ENCODE measurements at places on chromosomes 1 and 21.

GRCh38 chr1:10459184-10459583 lies 9.4 kb downstream of the CORT start:
- no peak for DNase-seq

- no peak for DNase-seq
Measured at GRCh38 chr1:107833061-107833460, 131.9 kb downstream of the VAV3 start.

DNA sequence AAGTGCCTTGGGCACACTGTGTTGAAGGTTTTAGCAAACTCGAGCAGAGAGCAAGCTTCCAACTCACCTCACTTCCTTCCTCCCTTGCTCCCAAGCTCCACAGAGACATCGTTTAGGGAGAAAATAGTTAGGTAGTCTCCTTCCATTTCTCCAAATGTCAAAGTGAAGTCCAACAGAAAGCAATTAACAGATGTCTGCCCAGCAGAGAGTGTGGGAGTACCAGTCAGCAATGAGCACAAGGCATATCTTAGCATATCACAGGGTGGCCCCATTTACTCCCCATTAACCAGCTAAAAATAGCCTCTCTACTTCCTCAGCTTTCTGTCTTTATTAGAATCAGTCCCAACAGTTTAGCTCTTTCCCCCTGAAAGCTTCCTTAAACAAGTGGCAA lies 334.2 kb upstream of the CAMK1G start:
- DNase-seq, result no peak

DNA sequence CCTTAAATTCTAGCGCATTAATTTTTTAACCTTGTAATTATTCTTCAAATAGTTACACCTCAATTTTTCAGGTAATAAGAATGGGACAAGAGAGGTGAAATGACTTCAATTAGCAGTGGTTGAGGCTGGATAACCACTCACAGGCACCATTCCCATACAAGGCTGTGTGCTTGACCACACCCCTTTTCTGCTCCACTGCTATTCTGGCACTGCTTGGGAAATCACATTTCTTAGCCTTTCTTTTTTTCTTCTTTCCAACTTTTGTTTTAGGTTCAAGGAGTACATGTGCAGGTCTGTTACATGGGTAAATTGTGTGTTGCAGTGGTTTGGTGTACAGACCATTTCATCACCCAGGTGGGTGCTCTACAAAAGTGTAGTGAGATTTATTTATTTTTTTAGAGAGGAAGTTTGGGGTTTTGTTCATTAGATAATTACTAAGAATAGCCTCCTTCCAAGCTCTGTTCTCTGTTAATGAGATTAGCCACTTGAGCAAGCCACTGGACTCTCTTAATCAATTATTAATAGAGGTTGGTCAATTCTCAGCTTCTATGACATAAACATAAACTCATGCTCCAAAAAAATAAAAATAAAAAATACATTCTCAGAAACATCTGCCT lies 14.4 kb downstream of the ILDR2 start:
- no peak for DNase-seq

- no peak for DNase-seq
Measured at GRCh38 chr1:108841703-108842102, 15.2 kb downstream of the AKNAD1 start.

GRCh38 chr1:85078903-85079302 lies 30.6 kb upstream of the MCOLN3 start:
- no peak for DNase-seq

GRCh38 chr1:6582370-6582769 lies 2.6 kb downstream of the ZBTB48 start:
- DNase-seq, result no peak

DNA sequence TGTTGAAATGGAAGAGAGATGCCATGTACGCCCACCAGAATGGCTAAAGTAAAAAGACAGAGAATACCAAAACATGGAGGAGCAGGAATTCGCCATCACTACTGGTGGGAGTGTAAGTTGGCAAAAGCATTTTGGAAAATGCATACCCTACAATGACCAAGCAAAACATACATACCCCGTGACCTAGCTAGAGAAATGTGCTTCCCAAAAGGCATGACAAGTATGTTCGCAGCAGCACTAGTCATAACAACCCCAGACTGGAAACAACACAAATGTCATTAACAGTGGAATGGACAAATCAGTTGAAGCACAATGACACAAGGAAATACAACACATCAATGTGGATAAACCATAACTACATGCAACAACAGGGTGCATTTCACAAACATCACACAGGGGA lies 27.2 kb downstream of the SYT2 start:
- DNase-seq, result no peak

DNA sequence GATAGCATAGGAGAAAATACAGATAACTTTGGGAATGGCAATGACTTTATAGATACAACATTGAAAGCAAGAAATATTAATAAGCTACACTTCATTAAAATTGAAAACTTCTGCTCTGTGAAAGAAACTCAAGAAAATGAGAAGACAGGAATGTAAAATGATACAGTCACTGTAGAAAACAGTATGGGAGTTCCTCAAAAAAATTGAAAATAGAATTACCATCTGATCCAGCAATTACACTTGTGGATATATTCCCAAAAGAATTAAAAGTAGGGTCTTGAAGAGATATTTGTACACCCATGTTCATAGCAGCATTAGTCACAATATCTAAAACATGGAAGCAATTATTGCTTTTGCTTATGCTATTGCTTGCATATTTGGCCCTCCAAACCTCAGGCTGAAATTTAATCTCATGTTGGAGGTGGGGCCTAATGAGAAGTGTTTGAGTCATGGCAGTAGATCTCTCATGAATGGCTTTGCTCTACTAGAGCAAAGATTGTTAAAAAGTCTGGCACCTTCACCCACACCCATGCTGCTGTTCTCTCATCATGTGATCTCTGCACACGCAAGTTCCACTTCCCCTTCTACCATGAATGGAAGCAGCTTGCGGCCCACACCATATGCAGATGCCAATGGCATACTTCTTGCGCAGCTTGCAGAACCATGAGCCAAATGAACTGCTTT lies 15.3 kb upstream of the AHCYL1 start:
- DNase-seq, result no peak

- DNase-seq, result no peak
Measured at GRCh38 chr1:193437785-193438184, 251.4 kb upstream of the B3GALT2 start.

DNA sequence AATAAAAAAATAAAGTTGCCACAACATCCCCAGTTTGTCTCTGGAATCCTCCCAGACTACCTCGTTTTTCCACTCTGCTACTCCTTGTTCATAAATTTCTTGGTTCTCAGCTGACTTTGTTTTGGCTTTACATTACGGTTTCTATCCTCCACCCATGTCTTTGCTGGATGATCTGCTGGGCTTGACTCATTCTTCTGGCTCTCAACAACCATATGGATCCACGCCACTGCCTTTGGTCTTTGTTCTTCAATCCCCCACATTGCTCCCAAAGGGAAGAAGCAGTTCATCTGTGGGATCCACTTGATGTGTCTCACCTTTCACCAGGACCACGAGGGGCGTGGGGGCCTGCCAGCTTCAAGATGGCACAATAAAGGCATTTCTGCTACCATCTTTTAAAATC lies 67.1 kb upstream of the NBL1 start:
- no peak for DNase-seq

DNA sequence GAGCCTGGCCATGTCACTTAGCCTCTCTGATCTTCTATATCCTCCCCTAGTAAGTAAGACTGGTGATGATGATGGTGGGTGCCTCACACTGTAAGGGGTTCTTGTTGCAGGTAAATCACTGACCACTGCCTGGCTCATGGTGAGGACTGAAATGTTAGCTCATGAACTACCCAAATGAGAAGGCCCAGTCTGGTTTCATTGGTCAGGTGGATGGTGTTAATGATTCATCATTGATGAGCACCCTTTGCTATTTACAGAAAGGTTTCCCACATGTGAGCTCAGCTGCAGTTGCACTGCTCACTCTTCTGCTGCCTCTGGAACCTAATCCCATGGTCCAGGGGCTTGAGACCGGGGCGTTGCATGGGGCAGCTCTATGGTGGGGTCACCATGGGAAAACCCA lies 417.7 kb downstream of the PRDM2 start:
- no peak for DNase-seq

DNA sequence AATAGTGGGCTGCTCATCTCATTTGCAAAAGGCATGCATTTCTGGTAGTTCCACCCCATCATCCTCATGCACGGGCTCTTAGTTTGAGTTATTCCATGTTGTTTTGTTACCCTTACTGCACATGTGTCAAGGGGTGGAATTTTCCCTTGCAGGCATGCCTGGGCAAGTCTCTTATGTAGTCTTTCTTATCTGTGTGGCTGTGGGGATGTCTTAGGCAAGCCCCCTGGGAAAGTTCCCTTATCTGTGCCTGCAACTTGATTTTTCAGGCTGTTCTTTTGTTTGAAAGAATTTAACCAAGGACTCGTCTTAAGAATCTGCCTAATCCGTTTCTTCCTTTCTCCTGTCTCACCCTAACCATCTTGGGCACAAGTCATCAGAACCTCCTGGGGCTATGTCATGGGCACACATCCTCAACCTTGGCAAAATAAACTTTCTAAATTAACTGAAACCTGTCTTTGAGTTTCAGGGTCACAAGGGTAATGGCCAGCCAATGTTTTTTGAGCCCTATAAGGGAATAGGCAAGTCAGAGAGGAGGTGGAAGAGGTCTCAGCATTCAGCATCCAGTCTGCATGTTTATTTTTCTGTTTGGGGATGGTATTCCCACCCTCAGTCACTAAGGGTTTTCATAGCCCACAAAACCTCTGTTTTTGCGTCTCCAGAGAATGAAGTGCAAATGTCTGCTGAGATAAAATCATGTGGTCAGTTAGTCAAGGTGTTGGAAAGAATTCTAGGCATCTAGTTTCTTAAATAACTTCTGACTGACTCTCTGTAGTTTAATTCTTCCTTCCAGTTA lies 579.7 kb downstream of the PLA2G4A start:
- DNase-seq, result no peak

- no peak for DNase-seq
Measured at GRCh38 chr1:45508295-45509151, 8.4 kb downstream of the MMACHC start.

- no peak for DNase-seq
Measured at GRCh38 chr1:32393832-32394140, 455 bp downstream of the BSDC1 start.

DNA sequence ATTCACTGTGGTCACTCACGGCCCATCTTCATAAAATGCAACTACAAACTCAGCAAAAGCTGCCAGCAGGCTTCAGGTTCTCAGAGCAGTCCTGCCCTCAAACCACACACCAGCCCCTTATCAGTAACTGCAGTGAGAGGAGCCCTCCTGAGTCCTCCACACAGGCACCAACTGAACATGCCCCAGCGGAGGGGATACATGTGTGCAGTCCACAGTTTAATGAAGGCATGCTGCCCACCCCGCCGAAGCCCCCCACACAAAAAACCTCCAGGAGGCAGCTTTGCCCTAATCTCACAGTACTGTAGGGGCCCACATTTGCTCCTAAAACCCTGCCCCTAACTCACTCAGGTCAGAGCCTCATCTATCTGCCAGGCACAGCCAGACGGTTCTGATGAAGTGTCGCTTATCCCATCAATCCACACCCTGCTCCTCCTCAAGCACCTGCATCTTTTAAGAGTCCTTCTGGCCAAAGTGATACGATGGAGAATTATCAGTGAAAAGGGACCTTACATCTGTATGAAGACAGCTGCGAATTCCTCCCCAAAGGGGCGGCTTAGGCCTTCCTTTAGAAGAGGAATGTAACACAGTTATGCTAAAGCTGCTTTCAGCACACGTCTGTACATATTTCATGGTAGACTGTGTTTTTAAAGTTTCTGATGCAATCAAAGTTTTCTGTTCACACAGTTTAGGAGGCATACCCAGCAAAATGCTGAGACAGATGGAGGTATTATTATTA lies 3.5 kb downstream of the ABCB10 start:
- no peak for DNase-seq

DNA sequence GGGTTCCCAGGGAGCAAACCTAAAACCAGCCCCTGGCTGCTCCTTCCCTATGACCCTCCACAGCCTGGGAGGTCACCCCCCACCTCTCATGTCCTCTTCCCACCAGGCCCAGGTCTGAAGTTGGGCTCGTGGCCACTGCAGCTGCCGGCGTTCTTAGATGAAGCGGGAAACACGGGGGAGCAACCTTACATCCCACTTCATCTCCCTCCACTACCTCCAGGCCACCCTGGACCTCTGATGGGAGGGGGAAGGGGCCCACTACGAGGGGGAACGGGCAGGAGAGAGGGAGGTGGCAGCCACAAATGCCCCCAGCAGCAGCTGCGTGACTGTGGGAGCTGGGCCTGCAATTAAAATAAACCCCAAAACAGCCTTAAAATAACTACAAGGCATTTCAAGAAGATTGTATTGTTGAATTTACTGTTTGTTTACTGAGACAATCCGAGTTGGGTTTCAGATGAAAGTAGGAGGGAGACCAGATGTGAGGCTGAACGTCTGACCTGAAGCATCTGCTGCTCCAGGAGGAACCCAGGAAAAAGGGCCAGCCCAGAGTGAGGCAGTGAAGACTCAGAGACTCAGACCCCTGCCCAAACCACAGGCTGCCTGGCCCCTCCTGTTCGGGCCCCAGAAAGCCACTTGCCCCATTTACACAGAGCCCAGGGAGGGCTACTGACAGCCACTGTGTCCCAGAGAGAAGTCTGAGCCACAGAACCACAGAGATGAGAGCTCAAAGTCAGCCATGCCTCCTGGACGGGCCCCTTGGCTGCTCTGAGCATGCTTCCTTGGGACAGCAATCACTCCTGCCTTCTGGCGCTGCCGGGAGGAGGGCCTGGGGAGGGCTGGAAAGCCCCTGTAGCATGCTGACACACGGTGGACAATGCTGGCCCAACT lies 59.8 kb downstream of the GLIS1 start:
- no peak for DNase-seq

GRCh38 chr1:94013367-94013878 lies 104.2 kb upstream of the GCLM start:
- DNase-seq, result no peak

- DNase-seq, result no peak
Measured at GRCh38 chr1:99544328-99544727, 101.6 kb upstream of the PALMD start.

DNA sequence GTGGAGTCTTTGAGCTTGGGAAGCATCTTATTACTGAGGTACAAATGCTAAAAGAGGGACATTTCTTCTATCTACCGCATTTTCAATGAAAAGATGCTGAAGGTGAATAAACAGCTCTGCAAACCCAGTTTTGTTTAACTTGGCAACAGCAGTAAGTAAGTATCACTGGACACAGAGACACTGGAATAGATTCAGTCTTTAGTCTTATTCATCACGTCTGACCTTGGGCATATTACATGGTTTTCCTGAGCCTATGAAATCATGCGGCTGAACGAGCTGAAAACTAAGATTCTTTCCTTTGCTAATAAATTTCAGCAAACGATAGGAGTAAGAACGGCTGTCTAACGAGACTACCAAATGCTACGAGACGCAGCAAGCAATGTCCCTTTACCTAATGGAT lies 207.4 kb downstream of the GABPA start:
- DNase-seq, result no peak

- DNase-seq, result no peak
Measured at GRCh38 chr1:94793296-94793656, 26.9 kb upstream of the SLC44A3 start.

Measured in stimulated activated CD8-positive, alpha-beta memory T cell treated with anti-CD3 and anti-CD28 coated beads, Interleukin-12 subunit alpha, Interleukin-12 subunit beta, amount 100 ng/mL, for 4 hours (primary cell).